ENCODE measurements at places on chromosomes 13 and 19. TPM values are rescaled to one million over a fixed set of nuclear protein-coding genes. Genes with fewer than 3 reads are reported as not detected.

DNA sequence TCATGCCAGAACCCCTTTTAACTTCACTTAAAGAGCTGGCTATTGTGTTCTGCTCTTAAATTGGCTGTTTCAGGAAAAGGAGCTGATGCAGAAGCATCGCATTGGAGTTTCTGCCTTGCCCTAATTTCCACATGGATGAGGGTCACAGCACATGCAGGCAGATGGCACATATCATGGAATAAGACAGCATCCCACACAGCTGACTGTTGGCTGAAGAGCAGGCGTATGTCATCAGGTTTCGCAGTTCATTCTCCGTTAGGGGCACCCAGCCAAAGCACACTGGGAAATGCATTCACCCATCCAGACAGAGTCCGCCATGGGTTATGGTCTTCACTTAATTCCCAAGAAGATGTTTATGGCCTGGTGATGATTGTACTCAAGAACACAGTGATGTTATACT, 572.5 kb downstream of the LIG4 start:
- no peak for DNase-seq

DNA sequence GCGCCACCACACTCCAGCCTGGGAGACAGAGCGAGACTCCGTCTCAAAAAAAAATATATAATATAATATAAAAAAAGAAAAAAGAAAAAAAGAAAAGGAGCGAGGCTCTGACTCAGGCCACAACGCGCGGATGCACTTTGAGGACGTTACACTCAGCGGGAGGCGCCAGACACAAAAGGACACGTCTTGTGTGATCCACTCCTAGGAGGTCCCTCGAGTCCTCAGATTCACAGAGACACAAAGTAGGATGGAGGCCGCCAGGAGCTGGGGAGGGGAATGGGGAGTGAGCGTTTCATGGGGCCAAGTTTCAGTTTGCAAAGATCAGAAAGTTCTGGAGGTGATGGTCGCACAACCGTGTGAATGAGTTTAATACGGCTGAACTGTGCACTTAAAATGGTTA, 8.5 kb upstream of the ABHD17A start:
- no peak for DNase-seq

DNA sequence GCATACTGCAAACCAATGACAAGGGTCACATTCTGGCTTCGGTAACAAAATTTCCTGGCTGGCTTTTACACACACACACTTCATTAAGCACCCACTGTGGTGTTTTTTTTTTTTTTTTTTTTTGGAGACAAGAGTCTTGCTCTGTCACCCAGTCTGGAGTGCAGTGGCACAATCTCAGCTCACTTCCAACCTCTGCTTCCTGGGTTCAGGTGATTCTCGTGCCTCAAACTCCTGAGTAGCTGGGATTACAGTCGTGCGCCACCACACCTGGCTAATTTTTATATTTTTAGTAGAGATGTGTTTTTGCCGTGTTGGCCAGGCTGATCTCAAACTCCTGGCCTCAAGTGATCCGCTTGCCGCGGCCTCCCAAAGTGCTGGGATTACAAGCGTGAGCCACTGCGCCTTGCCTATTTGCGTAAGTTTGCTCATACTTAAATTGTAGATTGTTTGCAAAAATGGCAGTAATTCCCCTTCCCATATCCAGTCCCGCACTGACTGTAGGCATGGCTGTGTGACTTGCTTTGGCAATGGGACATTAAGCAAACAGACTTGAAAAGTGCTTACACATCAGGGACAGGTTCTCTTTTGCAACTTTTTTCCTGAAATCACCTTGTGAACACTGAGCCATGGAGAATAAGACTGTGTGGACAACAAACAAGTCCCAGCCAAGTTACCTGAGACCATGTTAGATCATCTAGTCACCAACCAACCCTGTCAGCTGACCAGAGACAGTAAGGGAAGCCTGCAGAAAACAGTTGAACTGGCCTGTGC, 42.1 kb upstream of the EBPL start:
- no peak for DNase-seq

- no peak for DNase-seq
Measured at GRCh38 chr13:100051070-100051469, 37.8 kb upstream of the PCCA start.

DNA sequence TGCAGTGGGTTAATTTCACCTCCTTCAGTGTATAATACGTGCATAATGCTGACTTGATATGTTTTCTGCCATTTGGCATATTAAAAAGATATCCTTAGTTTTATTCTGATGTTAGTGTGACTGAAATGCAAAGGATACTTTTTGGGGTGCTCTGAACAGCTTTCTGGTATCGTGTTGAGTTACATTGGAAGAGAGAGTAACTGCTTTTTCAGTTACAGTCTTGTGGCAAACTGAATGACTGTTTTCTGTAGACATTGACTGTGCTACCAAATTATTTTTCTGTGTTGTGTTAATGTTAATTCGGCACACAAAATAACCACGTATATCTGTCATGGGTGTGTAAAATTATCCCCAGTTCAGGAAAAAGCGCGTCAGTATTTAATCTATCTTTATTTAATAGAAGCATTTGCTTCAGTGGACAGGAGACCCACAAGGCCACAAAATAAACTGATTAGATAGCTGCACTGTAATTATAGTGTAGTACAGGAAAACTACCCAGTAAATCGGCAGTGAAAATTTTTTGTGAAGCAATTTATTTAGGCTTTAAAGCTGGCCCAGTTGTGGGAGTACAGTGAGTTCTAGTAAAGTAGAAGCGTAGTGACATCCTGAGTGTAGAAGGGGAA, 2.5 kb downstream of the URI1 start:
- DNase-seq = no peak

GRCh38 chr19:46975925-46976782, 43.5 kb upstream of the NPAS1 start:
- DNase-seq = no peak

- no peak for DNase-seq
Measured at GRCh38 chr13:105240371-105240770, 1295.1 kb downstream of the EFNB2 start.

- DNase-seq = no peak
Measured at GRCh38 chr13:23792680-23793079, 96.5 kb downstream of the MIPEP start.

DNA sequence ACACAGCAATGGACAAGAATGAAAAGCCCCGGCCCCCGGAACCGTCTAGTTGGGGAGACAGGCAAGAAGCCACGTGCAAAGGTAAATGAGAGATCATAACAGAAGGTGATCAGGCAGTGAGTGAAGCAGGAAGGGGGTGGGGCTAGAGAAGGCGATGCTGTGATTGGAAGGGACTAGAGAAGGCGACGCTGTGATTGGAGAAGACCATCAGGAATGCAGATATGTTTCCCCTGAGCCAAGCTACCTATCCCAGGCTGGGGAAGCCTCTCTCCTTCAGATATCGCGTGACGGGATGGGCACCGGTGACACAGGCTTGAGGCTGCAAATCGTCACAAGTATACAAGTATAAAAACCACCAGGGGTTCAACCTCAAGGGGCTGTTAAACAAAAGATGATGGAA, 21.8 kb downstream of the DCAF15 start:
- DNase-seq = no peak

DNA sequence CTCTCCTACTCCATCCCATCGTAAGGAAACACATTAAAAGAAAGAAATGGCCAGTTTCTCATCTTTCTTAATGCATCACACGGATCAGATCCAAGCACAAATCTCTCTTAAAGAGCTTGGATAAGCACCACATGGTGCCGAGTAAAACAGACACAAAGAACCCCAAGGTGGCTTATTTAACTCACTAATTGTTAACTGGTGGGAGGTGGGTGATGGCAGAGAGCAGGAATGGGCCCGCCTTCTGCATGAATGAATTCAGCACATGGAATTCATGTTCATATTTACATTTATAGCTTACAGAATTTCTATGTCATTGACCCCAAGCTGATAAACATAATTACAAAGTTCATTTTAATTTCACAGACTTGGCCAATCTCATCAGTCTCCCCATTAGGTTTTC, 89.9 kb downstream of the MZT1 start:
- no peak for DNase-seq

GRCh38 chr13:79802389-79803085, 321.6 kb downstream of the NDFIP2 start:
- DNase-seq = no peak

- no peak for DNase-seq
Measured at GRCh38 chr19:43622956-43623355, 3.5 kb upstream of the ZNF428 start.

OR7D2 gene
- 0.07 TPM for total RNA-seq

LRFN3 gene
- 2.1 TPM for total RNA-seq

All from B cell (primary cell).